ENCODE measurements at places on chromosomes 5 and 9.

DNA sequence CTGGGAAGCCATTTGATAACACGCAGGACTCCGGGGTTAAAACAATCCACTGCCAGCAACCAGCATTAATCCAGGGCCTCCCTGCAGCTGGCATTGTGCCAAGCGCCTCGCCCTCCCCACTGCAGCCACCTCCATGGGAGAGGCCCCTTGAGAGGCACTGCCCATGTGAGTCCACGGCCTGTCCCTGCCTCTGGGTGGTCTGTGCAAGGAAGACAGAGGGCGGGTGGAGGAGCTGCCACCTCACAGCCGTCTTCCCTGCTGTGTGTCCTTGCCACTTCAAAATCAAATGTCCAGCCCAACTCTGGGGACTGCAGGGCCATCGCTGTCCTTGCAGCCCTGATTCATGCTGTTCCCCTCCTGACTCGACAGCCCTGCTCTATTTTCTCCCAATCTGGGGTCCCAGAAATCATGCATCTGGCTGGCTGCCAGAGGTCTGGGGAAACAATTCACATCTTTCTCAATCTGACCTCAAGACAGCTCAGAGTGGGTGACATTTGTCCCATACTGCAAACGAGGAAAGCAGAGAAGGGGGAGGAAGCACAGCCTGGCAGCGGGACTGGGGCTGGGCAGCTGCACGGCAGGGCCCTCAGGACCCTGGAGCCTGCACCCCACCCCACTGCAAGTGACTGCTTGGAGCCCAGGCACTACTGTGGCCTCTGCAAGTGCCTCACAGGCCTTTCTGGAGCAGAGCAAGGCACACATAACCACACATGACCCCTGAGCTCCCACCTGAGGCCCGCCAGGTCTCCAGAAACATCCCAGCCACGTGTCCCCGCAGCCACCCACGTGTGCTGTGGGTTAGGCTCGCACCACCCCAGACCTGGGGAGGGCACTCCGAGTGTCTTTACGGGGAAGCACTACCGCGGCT lies 15.7 kb downstream of the BRD3OS start:
- peak; percentile 47 for DNase-seq

DNA sequence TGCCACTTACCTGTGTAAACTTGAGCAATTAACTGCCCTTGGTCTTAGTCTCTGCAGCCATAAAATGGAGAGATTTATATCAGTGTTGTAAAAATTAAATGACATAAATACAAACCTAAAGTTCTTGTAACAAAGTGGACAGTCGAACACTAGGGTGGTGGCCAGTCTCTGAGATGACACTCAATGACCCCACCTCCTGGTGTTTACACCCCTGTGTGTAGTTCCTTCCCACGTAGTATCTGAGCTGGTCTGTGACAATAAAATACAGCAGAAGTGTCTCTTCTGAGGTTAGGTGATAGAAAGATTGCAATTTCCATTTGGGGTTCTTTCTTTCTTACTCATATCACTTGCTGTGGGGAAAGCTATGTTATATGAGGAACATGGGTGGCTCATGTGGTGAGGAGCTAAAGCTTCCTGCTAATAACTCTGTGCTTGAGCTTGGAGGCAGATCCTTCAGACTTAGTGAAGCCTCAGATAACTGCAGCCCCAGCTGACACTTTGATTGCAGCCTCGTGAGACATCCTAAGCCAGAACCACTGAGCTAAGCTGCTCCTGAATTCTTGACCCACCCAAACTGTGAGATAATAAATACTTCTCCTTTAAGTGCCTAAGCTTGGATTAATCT lies 173.4 kb upstream of the CHD1 start:
- DNase-seq = no peak

- peak; percentile 49 for DNase-seq
These were observed 121.7 kb downstream of the NREP start for GRCh38 chr5:111635151-111635902.

- no peak for DNase-seq
These were observed 162.7 kb upstream of the MRPS30 start for GRCh38 chr5:44646016-44646415.

- DNase-seq = no peak
These were observed 44.1 kb upstream of the ITGA2 start for GRCh38 chr5:52945040-52945439.

DNA sequence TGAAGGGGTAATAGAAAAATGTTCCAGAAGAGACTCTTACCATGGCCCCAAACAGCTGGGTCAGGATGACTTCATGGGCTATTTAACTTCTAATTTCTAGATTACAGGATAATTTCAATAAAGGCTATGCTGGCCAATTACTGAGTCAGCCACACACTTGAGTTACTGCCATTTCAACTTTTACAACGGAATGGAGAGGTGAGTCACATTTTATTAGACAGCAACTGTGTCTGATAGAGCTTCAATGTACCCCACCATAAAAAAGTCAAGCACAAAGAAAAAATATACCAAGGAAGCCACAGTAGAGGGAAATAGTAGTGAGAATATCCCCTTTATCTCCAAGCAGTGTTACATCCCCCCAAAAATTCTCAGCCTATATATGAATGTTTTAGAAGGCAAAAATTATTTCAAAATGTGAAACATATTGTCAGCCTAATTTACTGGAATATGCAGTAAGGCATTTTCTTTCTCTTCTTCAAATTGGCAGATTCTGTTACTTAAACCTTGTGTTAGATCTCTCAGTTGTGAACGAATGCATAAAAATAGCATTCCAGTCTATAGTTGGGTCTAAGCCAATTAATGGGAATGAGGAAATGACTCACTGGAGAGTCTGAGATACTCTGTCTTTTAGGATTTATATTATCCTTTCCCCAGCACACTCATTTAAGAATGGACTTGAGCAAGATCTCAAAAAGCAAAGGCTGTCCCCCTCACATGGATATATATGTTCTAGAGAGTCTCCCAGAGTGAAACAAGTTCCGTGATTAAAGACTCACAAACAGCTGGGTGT lies 47.1 kb upstream of the RAI14 start:
- DNase-seq = no peak

DNA sequence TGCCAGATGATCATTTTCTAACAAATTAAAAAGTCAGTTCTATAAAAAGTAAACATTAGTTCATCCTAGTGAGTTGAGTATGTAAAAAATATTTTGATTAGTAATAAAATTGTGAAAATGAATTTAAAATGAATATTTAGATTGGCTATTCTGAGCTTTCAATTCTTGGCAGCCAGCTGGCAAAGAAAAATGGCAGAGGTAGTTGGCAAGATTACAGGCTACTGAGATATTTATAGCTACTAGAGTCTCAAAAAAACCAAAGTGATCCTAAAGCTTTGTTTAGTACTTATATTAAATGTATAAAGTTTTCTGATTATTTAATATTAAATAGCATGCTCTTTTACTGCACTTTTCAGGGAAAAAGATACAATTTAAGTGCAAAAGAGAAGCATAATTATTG lies 25.0 kb downstream of the SGTB start:
- DNase-seq = no peak

GRCh38 chr5:38968665-38969064 lies 105.5 kb downstream of the RICTOR start:
- DNase-seq = no peak

All from left hindlimb (tissue), 1 donor.